Activated CD8-positive, alpha-beta T cell treated with anti-CD3 and anti-CD28 coated beads for 36 hours (primary cell): ENCODE measurements at places on chromosomes 6 and 20.

GRCh38 chr6:109197061-109197460 lies 101.8 kb downstream of the CEP57L1 start:
- no peak for DNase-seq

DNA sequence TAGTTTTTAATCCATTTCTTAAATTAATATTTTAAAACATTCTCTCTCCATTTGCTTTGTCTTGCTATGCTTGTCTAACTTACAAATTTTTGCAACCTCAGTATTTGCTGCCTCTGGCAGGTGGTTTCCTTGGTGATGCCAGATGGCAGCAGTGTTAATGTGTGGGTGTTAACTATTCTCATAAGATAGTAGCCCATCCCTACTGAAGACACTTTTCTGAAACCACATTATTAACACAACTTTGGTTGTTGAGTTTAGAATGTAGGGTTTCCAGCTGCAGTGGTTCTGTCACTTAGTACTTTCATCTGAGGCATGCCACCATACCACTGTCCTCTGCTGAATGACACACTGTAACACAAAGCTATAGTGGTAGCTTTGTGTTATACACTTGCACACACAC lies 75.1 kb downstream of the MYO6 start:
- DNase-seq = no peak

- no peak for DNase-seq
These were observed 159.5 kb upstream of the SYNCRIP start for GRCh38 chr6:85802162-85802561.

DNA sequence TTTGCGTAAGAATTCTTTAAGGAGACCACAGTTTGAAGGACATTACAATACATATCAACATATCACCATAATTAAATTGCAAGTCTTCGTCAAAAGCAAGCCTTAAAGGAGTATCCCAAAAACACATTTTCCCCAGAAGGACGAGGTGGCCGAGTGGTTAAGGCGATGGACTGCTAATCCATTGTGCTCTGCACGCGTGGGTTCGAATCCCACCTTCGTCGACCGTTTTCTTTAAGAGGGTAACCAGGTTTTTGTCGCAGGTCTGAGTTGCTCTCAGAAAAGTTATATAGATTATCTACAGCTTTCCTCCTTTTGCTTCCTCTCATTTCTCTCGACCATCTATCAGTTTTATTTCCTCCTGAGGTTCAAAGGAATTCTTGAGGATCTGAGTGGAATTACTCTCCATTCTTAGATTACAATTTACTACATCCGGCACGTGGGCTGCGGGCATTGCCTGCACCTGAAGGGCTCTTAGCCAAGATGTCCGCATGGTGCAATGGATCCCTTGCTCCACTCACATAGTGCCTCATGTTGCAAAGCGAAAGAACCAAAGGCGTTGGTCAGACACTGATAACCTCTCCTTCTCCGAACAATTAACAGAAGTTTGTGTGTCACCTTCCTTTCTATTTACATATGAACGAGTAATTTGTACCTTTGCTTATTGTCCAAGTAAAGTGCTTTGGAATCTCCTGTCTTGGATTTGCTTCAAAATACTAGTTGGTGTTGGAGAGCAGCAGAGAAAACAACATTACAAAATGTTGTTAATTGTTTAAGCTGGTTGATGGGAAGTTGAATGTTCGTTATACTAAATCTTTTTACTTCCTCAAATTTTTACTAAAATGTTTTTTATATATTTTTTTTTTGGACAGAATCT lies 14.0 kb downstream of the POM121L2 start:
- peak; percentile 53 for DNase-seq

GRCh38 chr6:157461000-157461915 lies 80.3 kb downstream of the ZDHHC14 start:
- DNase-seq = peak; percentile 94

- no peak for DNase-seq
These were observed 11.7 kb downstream of the ARFGEF2 start for GRCh38 chr20:48933017-48933766.

GRCh38 chr6:79798841-79799240 lies 148.5 kb downstream of the ELOVL4 start:
- peak; percentile 10 for DNase-seq

- DNase-seq = no peak
These were observed 34.5 kb downstream of the TPD52L1 start for GRCh38 chr6:125188037-125188436.

DNA sequence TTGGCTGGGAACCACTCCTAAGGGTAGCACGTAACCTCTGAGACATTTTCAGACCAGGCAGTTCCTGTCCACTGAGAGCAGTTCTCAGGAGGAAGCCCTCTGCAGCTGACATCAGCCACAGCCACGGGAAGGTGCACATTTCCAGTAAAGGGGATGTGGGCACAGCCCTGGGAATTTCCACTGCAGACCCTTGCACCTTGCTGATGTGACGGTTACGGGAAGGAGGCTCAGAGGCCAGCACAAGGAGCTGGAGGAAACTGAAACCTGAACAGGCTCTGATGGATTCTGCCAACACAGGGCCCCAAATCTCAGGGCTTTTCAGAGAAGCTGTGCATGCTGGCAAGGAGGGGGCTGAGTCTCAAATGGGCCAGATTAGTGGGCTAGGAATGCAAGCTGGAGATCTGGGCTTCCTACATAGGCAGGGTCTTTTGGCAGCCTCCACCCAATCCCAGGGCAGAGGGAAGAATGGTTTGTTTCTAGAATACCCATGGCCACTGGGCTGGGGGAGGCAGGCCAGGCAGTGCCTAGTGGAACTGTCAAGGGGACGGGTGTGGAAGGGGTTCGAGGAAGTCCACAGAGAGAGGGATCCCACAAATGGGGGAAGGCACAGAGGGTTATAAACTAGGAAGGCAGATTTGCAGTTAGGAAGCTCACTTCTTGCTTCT lies 14.2 kb downstream of the EBF4 start:
- DNase-seq = no peak

- no peak for DNase-seq
These were observed 76.2 kb upstream of the RPS6KA2 start for GRCh38 chr6:166703149-166703710.

- no peak for DNase-seq
These were observed 11.9 kb upstream of the RBBP8NL start for GRCh38 chr20:62439218-62439617.

- DNase-seq = no peak
These were observed 22.1 kb upstream of the CDKN1A start for GRCh38 chr6:36656441-36656840.

- DNase-seq = no peak
These were observed 142.0 kb downstream of the RNASET2 start for GRCh38 chr6:166814390-166814789.

DNA sequence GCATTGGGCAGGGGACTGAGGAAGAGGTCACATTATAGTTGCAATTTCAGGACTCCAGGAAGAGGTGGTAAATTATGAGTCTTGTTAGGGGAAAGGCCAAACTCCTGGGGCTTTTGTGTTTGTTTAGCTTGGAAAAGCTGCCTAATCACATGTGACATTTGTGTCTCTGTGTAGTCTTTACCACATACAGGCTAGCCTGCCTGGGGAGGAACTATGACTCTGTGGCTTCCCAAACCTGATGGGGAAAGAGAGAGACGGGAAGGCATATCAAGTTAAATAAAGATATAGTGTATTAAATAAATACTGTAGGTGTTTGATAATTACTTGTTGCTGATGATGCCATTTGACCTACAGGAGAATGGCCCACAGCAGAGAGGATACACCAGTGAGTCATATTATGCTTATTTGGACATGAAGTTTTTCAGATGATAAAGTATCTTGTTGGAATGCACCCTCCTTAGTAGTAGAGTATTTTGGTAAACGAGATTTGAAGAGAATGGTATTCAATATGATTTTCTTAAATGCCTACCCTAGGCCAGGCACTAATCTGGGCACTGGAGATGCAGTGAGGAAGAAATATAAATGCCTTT lies 4.0 kb downstream of the BLTP3A start:
- no peak for DNase-seq

DNA sequence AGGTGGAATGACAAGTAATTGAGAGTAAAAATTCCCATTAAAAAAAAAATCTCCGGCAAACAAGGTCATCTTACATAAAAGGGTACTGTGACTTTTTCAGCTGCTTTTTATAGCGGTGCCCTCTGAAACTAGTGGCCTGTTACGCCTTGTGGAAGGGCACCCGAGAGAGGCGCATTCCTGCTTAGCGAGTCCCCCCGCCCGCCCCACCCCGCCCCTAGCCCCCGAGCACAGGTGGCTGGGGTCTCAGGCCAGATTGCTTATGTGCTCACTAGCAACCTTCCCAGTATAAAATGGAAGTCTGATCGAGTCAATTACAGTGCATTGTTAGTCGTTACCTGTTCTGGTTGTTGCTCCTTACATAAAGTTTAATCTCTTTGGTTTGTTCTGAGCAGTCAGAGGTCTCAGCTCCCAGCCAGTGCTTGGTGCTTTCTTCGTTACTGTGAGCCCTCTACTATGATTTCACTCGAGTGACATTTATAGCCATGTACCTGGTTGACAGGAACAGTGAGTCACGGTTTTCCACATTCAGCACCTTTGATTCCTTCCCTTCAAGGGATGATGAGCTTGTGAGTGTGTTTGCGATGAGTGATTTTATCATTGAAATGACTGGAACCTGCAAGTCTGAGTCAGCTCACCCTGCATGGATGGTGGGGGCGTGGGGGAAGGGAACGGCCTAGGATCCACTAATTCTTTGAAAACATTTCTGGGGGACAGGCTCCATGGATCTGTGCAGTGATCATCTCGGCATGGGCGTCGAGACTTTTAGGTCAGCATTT lies 47.6 kb downstream of the ZDHHC14 start:
- peak; percentile 75 for DNase-seq
